NCI-H187 (cell line): ENCODE measurements at places on chromosomes 2 and 18.

DNA sequence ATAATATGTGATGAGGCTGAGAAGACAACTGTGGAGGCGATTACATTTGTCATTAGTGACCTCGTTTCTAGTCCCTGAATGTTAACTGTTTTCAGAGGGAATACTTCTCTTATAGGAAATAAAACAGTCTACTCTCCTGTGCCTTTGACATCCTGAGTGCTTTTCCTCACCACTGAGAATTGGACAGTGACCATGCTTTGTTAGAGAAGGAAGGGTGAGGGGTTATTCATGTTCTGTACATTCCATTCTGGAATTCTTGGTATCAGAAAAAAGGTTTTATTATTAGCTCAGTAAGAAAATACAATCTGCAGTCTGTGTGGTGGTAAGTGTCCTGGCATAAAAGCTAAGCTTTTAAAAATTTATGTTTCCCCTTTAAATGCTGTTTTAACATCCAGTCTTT, 58.8 kb downstream of the PARD3B start:
- DNase-seq: no peak

DNA sequence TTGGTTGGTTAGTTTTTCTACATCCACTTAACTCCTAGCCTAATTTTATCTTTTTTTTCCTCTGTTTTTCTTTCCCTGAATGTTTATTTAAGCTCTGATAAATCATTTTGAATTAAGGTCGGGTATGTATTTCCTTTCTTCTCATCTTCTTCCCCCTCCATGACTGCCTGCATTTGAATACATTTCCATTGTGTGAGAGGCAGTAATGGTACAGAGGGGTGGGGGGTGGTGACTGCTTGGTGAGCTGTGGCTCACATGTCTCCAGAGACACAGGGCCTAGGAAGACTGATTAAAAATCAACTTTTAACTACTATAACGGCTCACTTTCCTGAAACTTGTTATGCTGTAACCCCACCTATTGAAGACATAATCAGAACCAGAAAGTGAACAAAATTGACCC, 58.0 kb downstream of the NEDD4L start:
- DNase-seq: no peak

GRCh38 chr2:163736433-163737189, 803 bp upstream of the FIGN start:
- DNase-seq: peak; percentile 4

DNA sequence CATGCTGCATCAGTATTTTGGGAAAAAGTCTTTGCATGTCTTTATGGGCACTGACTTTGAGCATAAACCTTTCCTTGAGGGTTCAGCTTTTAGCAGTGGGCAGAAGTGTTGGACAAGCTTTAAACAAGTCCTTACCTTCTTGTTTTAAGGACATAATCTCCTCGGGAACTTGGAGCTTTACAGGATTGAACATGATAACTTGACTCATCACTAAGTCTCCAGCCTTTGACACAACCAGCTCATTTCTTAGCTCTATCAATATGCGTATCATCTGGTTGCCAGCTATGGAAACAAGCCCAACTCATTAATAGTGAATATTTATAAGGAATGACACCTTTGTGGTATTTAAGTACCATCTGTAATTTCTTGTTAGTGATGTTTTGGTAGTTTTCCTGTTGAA, 21.0 kb upstream of the RAB27B start:
- no peak for DNase-seq

- DNase-seq: no peak
Measured at GRCh38 chr2:231680992-231681852, 27.1 kb upstream of the PTMA start.

DNA sequence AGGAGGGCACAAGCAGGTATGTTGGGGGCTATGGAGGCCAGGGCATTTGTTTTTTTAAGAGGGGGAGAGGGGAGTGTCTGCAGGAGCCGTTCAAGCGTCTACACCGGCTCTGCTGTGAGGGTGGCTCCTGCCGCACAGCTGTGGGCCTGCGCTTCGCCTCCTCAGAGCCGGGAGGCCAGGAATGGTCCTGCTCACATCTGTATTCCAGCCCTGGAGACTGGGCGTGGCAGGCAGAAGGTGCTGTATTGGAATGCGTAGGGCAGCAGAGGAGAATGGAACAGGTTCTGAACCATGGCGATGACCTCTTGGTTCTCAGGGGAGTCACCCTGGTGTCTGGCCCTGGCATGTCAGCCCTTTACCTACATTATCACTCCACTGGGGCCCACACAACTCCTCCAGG, 26.8 kb upstream of the INHBB start:
- DNase-seq: no peak

GRCh38 chr18:45291621-45292615, 323.4 kb upstream of the SLC14A2 start:
- DNase-seq: no peak

GRCh38 chr2:222310747-222311318, 12.0 kb upstream of the PAX3 start:
- no peak for DNase-seq

- no peak for DNase-seq
Measured at GRCh38 chr2:40463112-40463511, 11.2 kb upstream of the SLC8A1 start.

GRCh38 chr2:101364878-101365277, 22.4 kb downstream of the CREG2 start:
- no peak for DNase-seq

DNA sequence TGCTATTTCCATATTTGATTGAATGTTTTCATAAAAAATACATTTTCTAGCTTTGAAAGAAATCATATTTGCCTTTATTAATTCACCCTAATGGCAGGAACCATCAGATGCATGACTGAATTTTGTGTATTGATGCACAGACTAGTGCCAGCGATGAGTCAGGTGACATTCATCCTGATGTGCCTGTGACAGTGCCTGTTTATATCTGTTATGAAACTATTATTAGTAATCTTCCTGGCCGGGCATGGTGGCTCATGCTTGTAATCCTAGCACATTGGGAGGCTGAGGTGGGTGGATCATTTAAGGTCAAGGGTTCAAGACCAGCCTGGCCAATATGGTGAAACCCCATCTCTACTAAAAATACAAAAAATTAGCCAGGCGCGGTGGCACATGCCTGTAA, 170.0 kb downstream of the TSN start:
- DNase-seq: no peak

DNA sequence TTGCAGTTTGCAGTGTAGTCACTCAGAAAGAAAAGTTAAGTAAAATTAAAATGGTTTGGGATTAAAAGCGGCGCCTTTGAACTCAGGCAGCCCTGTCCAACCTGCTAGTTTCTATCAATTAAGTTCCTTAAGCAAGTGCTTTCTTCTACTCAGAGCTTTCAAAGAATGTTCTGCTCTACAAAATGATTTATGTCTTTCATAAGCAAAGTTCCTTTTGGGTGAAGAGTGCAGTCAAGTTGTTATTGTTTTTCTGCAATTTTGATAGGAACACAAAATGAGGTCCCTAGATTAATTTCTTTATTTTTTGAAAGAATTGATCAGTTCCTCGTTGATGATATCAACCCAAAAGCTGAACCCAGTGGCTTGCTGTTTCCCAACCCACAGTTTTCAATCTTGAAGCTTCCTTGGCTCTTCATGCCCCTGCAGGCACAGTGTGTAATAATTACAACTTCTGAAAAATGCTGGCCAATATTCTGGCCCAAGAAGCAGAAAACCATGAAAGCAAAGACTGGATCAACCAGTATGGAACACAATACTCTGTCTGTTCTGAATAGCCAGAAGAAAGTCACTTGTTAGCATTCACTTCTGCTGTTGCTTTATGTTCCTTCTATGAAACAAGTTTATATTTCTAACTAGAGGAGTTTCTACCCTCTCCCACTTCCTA, 89.1 kb downstream of the TGIF1 start:
- DNase-seq: no peak

DNA sequence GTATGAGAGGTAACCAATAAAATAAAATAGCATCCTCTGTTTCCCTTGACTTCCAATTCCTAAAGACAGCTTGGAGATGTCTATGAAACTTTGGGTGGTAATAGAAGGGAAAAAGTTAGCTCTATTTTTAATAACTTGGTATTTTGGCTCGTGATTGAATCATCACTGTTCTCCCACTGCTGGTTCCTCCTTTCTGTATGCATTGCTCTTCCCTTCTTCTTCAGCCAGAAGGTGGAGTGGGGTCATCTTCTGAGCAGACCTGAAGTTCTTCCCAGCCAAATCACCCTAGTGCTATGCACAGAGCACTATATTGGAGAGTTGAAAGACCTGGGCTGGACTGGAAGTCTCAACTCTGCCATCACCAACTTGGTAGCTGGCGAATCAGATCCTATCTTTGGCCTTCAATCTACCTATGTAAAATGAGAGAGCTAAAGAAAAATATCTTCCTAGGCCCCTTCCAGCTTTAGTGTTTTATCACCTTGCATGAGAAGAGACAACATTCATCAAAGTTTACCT, 54.1 kb downstream of the CPO start:
- no peak for DNase-seq

GRCh38 chr2:202831242-202832220, 40.0 kb downstream of the ICA1L start:
- DNase-seq: no peak

GRCh38 chr2:45826884-45827635, 175.6 kb downstream of the PRKCE start:
- no peak for DNase-seq

DNA sequence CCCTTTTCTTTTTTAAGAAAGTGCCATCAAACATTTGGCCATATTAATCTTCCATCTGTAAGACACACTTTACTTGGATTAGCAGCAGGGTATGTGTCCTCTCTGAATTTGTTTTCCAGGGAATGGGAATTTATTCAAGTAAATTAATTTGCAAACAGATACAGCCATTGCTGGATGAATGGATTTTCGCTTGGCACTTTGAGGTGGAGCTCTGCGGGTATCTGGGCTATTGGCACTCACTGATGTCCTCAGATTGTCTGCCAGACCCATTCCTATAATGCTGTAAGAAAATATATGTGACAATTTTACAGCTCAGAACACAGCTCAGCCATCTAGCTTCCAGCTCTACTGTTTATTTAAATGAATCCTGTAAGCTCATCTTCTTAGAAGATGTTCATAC, 201.2 kb upstream of the CDH20 start:
- no peak for DNase-seq

- no peak for DNase-seq
Measured at GRCh38 chr2:67055387-67056304, 341.5 kb upstream of the ETAA1 start.
